EL (cell line): ENCODE measurements at places on chromosomes 1 and 21.
A peak's percentile ranks its signal among the peaks of the same experiment; 100 is the strongest.

DNA sequence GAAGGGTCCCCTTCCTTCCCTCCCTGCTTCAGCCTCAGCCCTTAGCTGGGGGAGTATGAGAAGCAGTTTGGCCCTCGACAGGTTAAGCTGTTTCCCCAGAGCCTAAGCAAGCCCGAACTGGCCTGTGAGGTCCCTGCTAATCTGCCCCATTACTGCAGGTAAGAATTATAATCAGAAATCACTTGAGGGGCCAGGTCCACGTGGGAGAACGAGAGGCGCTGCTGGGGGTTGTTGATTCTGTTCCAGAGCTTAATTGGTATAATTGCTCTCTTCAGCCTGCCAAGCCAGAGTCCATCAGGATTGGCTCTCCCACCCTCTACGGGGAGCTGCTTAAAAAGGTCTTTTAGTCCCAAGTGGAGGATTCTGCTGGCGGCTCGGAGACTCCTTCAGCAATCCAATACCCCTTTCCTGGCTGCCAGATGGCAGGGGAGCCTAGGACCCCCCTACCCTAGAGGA is 70.8 kb downstream of the UBE2T start:
- DNase-seq: no peak

DNA sequence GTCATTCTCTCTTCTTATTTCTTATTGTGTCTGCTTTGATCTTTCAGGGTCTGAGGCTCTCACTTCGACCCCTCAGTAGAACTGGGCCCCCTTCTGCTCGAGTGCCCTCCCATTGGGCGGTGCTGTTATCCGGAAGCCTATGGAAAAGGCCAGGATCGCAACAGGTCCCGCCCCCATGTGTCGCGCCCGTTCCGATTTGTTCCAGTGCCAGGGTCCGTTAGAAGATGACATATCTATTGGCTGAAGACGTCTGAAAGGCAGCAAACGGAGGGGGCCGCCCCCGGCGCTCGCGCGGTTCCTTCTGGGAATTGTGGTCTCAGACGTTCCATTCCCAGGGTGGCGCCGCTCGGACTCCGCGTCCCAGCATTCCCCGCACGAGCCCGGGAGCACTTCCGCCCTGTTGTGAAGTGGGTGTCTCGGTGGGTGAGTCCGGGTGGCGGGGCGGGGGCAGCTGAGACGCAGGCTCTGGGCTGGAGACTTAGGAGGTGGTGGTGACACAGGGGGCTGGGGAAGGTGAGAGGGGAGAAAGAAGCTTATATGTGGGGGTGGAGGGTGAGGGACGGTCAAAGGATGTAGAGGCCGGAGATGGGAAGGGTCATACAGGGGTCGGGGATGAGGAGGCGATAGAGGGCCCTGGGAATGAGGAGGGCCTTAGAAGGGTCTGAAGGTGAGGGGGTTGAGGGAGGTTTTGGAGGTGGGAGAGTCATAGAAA is at the start of gene ZSCAN20:
TSS of gene ZSCAN20 (plus strand) at position 377 of the 712 bp plus-strand sequence. CDS start 6,644 bp downstream, outside the sequence.
- peak; percentile 99 for DNase-seq

DNA sequence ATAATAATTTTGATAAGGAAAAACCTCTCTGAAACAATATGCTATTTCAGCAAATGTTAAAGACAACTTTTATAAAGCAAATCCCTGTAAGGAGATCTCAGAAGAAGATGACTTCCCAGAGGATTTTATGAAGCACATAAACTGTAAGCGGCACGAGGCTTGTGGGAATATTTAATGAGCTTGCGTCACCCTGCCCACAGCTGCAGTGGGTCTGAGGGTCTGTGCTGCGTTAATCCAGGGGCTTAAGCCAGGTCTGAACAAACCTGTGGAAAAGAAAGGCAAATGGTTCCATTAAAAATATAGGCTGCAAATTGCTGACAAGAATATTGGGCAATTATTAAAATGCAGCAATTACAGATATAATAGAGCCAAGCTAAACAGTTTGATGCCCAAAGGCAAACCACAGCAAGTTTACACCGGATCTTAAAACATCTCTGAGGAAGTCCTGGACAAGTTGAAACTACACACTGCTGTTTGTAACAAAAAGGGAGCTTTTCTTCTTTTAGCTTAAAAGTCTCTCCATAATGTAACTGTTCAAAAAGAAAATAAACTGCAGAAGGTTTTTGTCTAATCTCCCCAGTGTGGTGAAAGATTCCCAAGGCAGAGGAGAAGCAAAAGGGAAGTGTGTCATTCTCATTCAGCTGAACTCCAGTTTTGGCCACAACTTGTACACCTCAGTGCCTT is 21.8 kb downstream of the TGFBR3 start:
- peak; percentile 69 for DNase-seq

DNA sequence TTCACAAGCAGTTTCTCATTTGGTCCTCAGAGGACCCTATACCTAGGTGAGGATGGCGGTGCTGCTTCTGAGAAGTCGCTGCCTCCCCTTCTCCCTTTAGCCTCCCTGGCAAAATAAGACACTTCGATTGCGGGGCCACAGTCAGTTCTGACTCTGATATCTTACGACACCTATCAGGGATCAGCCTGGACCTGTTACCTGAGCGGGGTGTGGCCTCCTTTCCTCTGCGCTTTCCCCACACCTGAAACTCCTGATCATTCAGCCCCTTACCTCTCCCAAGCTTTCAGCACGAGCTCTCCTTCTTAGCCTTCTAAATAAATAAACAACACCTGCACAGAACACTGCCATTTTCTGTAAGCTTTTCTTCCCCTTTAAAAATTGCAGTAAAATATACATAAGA is 24.6 kb upstream of the GPR137B start:
- DNase-seq: no peak

DNA sequence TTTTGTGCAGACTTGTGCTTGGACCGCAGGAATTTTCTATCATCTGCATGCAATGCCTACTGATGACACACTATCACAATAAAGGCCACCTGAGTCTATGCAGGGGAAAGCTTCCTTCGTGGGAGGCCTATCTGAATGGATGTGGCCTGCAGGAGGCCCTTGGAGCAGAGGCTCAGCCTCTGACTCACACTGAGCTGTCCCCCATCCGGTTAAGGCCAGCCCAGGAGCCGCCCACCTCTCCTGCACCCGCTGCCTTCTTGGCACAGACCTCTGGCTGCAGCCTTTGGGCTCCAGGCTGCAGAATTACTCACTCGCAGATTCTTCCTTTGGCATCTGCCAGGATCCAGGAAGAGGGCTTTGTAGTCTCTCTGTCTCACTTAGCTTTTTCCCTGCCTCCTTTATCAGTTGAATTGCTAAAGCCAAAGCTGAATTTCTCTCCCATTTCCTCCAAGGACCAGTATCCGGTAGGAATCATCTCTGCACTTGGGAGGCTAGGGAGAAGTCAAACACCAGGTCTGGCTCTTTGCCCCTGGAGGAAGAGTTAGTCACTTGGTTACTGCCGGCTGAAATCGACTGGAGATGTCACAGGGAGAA is 65.1 kb upstream of the JUN start:
- peak; percentile 99 for DNase-seq

- no peak for DNase-seq
These were observed 169.3 kb upstream of the ETV3 start for GRCh38 chr1:157307491-157307890.

- DNase-seq: no peak
These were observed 59.2 kb upstream of the KAZN start for GRCh38 chr1:14539309-14539708.

DNA sequence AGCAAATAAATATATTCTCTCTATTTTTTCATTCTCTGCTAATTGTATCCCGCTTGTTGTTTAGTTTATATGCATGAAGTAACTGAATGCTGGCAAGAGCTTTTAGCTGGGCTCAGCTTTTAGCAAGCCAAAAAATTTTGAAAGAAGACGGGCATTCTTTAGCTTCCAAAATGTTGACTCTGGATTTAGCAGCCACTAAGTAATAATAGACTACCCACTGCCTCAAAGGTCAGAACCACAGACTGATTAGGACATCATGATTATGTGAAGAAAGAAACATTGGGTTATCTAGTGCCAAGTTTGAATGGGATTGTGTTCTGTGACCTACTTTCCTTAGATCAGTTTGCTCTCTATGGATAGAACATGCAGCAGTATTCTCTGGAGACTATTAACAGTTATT is 80.3 kb upstream of the DPH5 start:
- DNase-seq: no peak

DNA sequence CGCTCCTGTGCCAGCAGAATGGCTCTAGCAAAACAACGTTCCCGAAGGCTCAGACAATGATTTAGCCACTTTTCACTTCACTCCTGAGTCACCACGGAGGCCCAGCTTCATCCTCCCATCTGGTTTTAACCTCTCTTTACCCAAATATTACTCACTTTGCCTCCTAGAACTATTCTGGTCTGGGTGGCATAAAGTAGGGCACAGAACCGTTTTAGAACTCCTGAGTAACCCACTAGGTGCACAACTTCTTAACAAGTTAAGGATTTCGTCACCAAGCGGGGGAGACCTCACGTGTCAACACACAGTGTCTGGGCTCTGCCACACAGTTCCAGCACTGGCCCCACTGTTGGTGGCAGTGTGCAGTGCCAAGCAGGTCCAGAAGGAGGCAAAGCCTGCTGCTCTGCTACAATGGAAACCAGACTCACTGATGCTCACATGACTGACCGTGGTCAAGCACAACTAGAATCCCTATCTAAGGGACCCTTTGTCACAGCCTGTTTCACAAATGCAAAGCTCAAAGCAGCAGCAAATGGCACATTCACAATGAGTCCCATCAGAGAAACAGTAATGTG is 121.7 kb downstream of the SIPA1L2 start:
- no peak for DNase-seq

DNA sequence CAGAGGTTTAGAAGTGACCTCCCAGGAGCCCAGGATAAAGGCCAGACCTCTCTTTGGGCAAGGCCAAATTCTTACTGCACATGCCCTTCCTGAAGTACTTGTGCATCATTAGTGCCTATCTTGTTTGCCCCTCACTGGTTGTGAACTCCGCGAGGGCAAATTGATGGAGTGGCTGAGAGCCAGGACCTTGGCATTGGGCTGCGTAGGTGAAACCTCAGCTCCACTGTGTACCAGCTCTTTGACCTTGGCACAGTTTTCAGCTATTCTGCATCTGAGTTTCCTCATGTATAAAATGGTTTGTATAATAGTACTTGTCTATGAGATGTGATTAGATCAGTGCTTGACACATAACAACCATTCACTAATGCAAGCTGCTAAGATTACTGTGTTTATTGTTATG is 11.5 kb downstream of the OTUD3 start:
- no peak for DNase-seq

- no peak for DNase-seq
These were observed 10.7 kb upstream of the MYOCOS start for GRCh38 chr1:171611306-171611705.

DNA sequence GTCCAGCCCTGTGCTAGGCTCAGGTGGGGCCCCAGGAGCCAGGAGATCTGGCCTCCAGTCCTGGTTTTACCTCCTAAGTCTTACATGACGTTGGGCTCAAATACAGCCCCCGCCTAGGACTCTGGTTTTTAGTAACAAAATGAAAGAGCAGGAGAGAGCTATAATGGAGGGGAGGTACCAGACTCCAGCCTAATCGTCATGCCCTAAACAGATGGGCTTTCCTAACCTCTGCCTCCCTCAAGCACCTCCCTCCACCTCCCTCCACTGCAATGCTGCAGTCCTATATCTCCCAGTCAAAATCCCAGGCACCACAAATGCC is 28.6 kb downstream of the TTC39A start:
- DNase-seq: no peak

- DNase-seq: no peak
These were observed 261.8 kb downstream of the FOXD2 start for GRCh38 chr1:47699492-47700235.

DNA sequence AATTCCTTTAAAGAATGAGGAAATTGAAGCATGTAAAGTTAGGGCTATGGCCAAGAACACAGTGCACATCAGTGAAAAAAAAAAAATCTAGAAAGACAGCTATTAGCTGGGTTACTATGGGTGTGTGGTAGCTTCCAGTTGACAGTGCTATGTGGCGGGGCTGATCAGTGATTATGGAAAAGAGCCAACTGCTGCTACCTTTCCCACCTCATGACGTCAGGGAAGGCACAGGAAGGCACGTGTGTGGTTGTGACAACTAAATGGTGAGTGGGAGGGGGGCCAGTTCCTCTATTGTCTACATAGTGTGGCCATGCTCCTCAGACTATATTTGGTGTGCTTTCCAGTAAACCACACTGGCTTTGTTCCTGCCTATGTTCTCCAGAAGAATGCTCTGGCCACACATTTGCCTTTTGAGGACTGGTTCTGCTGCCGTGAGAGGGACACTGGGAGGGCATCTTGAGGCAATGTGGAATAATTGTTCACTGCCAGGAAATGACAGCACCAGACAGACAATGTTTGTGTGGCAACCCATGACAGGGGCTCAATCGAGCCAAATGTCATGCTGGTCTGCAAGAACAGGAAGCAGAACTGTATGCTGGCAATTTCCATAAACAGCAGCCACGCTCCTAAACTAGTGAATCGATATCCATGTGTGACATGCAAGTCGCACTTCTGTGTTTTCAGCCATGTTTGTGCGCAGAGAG is 3.0 kb upstream of the SDE2 start:
- no peak for DNase-seq

GRCh38 chr1:169604781-169605560 is 18.7 kb upstream of the F5 start:
- DNase-seq: no peak

DNA sequence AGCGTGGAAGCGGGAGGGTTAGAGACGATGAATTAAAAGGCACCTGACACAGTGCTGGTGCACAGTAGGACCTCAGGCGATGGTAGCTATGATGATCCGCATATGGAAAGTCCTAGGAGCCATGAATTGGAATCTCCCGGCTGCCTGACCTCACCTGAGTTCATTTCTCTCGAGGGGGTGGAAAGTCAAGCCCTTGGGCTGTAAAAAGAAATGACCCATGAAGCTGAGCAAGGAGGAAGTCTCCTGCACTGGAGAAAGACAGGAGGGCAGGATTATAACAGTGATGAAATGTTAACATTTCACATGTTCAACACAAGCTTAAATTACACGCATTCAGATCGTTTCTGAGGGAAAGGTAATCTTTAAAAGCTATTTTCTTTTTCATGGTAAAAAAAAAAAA is 481.2 kb downstream of the MATN1 start:
- DNase-seq: no peak

- DNase-seq: no peak
These were observed 528.9 kb downstream of the KIF26B start for GRCh38 chr1:245683676-245684075.

DNA sequence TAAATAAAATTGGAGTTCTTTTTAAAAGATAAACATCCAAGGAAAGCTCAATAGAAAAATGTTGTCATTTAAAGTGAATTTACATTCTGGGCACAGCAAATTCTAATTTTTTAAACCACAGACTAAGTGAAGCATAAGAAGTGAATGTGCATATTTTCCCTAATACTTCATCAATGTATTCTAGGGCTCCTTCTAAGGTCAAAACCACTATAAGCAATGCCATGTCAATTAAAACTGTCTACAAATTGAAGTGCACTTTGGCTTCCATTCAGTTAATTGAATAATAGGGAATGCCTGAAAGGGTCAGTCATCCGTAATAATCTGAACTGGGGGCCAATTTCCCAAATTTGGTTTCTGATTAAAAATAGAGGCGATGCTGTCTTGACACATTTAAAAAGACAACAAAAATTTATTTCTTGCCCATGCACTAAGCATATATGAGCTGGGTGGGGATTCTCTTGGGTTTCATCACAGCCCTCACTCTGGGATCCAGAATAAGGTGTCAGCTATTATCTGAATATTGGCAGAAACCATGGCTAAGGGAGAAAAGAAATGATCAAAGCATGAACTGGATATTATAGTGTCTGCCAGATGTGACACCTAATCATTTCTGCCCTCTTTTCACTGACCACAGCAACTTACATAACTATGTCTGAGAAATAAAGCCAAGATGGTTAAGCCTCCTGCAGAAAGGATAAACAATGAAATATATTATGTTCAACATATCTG is 660.6 kb upstream of the B3GALT2 start:
- DNase-seq: peak; percentile 33
